Activated T-cell treated with anti-CD3 and anti-CD28 coated beads, Interleukin-2, amount 50 U/mL, for 48 hours (primary cell): ENCODE measurements at places on chromosomes 4 and X.

DNA sequence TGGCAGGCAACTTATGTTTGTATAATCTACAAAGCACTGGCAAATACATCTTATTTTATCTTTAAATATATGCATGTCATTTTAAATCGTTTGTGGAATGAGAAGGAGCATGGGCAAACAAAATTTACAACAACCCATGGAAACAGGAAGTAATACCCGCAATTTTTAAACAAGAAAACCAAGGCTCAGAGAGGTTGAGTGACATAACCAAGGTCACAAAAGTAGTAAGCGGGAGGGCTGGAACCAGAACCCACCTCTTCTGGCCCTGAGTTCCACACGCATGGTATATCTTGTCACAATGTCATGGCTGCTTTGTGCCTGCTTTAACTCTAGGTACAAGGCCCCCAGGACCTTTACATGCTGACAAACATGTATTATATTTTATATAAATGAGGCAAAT lies 52.9 kb downstream of the SLC7A11 start:
- no peak for DNase-seq

- DNase-seq: no peak
These were observed 74.2 kb downstream of the SMARCA5 start for GRCh38 chr4:143587703-143588102.

DNA sequence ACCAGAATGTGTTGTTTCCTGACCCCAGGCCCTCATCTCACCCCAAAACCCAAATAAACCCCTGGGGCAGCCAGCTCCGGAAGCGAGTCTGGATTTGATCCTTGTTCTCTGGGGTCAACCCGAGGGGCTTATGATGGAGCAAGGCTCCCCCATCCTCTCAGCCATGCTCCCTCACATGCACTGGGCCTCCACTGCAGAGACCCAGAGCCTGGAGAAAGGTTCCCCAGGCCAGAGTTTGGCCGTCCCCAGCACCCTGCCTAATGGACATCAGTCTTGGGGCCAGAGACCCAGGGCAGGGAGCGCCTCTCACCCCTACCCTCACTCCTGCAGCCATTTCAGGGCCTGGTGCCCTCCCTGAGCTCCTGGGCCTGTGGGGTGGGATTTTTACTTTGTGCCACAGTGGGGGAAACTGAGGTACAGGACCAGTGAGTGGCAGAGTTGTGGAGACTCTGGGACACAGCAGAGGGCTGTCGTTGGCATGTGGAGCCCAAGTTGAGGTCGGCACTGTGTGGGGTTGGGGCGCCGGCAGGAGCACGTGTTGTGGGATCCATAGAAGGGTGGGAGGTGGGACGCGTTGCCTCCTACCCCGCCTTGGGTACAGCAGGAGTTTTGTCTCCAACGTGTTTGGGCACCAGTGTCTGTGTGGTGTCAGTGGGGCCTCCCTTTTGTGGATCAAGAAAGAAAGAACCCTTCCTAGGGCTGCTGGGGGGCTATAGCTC lies 3.6 kb downstream of the FGFR3 start:
- no peak for DNase-seq

DNA sequence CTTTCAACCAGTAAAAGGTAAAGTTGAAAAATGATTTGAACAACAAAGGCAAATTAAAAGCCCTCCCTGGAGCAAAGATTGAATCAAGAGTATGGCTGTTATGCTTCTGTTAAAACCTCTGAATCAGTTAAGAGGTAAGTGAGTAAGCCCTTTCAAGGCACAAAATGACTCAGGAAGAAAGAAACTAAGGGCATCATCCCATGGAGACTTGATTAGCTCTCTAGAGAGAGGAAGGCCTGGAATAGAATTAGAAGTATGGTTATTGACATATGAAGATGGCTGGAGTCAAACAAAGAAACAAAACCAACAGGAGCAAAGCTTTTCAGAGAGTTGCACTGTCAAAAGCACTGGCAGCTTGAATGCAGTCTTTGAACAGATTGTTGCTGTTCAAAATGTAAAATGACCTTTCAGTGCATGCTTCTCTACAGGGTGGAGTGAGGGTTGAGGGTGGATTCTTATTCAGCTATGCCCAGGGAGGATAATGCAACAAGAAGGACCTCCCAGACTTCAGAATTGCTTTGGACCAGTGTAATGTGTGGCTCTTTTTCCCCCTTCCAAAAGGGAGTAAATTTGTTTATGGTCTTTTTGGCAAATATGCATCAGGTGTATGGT lies 365.5 kb downstream of the GBA3 start:
- DNase-seq: no peak

GRCh38 chrX:152259150-152259549 lies 120.8 kb upstream of the MAGEA10 start:
- DNase-seq: no peak

DNA sequence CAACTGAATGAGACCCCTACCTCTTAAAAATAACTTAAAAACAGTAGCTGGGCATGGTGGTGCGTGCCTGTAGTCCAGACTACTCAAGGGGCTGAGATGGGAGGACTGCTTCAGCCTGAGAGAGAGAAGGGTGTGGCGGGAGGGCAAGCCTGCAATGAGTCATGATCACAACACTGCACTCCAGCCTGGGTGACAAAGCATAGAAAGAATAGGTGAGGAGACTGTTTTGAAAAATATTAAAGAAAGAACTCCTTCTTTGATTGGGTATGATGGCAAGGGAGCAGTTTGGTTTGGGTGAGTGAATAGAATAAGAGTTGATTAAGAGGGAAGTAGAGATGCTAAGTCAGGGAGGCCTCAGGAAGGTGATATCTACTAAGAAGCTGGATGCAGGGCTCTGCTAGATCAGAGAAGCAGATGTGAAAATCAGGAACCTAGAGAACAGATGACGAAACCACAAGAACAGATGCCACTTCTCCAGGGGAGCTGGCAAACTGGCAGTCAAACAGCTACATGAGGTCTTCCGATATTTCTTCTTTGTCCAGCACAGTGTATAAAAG lies 318.6 kb downstream of the OPHN1 start:
- no peak for DNase-seq

GRCh38 chr4:185847352-185848097 lies 35.5 kb upstream of the SORBS2 start:
- DNase-seq: no peak

- no peak for DNase-seq
These were observed 1.0 kb upstream of the ACSL1 start for GRCh38 chr4:184826691-184827270.

DNA sequence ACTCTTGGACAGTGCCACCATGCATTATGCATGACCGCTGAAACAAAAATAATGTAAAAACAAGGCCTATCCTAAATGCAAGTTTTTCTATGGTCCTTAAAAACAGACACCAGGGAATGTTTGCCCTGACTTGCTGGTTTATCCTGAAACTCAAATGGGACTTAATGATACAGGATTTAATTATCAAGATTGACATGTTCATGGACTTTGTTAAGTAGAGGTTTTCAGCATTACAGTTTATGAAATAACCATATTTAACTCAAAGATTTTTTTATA lies 1.3 kb downstream of the NFKB1 start:
- no peak for DNase-seq

GRCh38 chrX:103293118-103293517 lies 16.6 kb upstream of the TCEAL5 start:
- DNase-seq: no peak

- no peak for DNase-seq
These were observed 17.5 kb downstream of the PLP1 start for GRCh38 chrX:103794119-103794518.

DNA sequence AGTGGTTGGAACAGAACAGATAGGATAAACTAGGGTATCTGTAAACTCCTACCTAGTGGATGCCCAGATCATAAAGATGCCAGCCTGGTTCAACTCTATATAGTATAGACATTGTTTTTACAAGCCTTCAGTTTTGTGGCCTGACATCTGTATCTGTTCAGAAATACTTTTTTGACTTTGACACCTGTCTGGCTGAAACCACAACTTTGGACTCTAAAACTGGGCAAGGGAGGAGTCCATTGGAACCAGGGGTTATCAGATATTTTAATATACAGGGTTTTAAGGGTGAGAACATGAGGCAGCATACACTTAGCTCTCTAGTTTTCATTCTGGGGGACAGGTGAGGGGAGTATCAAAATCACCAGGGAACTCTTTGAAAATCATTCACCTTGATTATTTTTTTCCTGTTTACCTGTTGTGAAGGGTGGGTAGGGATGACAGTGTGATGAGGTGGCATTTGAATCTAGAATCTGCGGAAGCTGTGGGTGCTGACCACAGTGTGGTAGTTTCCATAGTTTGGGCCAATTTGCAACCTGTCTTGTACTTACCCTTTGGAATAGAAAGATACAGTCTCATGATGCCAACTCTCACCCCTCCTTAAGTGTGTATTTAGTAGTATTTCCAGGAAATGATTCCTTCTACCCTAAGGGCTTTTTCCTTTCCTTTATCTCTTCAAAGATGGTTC lies 20.6 kb downstream of the GAB1 start:
- no peak for DNase-seq

DNA sequence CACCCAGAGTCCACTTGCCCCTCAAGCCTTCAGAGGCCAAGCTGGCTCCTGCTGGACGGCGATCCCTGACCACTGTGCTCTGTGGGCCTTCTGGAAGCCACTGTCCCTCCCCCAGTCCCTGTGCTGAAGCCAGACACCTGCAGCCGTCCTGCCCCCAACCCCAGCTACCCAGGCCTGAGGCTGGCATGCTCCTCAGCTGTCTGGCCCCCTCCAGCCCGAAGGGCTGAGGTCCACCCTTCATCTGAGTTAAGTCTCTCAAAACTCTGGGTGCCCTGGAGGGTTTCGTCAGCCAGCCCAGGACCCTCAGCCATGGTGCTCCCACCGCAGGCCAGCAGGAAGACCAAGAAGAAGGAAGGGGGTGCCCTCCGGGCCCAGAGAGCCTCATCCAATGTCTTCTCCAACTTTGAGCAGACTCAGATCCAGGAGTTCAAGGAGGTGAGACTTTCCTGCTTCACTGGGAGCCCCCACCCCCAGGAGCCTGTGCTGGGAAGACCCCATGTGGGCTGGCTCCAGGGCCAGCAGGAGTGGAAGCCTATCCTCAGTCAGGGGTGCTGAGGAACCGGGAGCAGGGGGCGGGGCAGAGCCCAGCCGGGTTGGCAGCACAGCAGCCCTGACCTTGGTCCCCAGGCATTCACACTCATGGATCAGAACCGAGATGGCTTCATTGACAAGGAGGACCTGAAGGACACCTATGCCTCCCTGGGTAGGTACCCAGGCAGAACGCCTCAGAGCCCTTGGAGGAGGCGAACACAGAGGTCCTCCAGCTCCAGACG lies 4.2 kb downstream of the MYL5 start:
- DNase-seq: no peak

DNA sequence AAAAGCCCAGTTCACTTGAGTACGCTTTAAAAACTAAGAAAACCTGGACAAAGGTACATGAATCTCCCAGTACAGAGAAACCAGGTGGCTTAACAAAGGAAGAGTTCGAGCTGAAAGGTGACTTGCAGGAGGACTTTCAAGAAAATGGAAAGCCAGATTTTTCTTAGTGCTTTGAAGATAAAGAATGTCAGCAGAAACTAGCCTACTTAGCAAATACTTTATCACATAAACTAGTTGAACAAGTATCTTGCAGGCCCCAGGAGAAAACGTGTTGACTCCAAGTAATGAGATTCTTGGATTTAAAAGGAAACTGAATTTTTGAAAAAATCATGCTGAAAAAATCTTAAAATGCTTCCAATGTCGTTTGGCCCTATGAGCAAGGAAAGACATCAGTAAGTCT lies 26.4 kb downstream of the CDKN2AIP start:
- DNase-seq: no peak

- no peak for DNase-seq
These were observed 84.8 kb downstream of the PAK3 start for GRCh38 chrX:111180750-111181240.

- no peak for DNase-seq
These were observed 720.9 kb downstream of the RAPGEF2 start for GRCh38 chr4:159823743-159824142.

DNA sequence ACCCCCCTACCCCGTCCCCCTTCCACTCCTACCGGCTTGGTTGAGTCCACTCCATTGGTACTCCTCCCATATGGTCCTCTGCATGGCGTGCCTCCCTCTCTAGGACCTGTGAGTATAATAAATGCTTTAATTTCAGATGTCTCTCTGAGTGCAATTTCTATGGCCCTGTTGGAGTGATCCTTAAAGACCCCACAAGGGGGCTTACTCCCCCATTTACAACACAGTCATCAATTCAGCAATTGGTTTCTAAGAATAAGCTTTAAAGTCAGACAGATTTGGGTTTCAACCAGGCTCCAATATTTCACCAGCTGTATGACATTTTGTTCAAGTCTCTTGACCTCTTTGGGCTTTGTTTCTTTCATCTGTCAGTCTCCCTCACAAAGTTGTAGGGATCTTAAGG lies 38.7 kb downstream of the TFDP3 start:
- no peak for DNase-seq

DNA sequence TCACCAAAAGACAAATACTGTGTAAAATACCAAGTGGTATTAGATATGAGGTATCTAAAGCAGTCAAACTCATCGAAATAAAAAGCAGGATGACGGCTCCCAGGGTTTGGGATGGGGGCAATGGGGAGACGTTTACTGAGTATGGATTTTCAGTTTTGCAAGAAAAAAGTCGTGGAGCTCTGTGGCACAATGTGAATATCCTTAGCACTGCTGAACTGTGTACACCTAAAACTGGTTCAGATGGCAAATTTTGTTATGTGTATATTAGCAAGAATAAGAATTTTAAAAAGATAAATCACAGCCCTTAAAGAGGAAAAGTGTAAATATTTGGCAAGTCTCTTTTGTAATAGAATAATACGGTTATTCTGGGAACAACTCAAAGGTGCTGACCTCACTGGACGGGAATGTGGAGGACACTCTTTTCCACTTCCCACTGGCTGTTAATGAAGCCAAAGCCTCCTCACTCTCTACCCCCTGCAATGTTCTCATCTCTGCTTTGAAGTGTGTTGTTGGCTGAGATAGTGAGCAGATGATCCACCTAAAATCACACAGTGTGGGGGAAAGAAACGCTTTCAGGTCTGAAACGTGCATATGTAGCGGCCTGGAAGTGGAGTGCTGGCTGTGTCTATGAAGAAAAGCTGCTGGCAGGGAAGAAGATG lies 49.2 kb downstream of the SEL1L3 start:
- DNase-seq: no peak
